ENCODE measurements at places on chromosomes 1 and 21.

GRCh38 chr1:234578735-234579134 lies 31.2 kb downstream of the IRF2BP2 start:
- DNase-seq = no peak

GRCh38 chr1:190169311-190170067 lies 308.2 kb downstream of the BRINP3 start:
- no peak for DNase-seq

DNA sequence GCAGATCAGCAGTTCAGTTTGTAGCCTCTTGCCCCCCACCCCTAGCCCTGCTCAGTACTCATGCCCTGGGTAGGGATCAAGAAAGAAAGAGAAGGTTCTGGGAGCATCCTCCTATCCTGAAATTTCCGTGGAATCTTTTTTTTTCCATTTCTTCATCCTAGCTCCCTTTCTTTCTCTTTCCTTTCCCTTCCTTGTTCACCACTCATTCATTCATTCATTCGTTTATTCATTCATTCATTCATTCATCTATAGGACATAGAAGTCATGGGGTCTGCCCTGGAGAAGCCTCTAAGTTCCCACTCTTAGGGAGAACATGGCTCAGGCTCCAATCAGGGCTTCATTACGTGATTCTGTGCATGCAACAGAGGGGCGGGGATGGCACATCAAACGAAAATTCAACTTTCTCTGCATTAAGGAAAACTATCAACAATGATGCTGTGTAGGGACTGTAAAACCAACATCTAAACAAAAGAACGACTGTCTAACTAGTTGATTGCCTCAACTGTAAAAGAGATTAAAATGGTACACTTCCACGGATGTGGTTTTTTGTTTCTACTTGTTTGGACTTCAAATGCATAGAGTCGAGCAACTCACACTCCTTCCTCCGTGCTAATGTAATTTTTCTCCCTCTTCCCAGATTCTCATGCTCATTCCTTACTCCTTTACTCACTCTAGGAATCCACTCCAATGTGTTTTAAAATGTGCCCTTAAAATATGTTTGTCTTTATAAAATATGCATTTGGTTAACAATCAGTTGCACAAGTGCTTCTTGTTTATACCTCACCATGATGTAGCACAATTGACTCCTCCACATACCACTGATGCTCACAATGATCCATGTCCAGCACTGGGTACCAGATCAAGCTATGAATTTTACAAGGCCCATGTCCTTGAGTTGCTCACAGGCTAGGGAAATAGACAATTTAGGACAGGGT lies 101.2 kb upstream of the SLC2A1 start:
- no peak for DNase-seq

GRCh38 chr1:227192163-227192562 lies 126.1 kb downstream of the CDC42BPA start:
- no peak for DNase-seq

GRCh38 chr1:169689395-169689794 lies 22.0 kb downstream of the SELL start:
- DNase-seq = no peak

- DNase-seq = no peak
Measured at GRCh38 chr1:193309936-193310475, 123.6 kb upstream of the B3GALT2 start.

- DNase-seq = no peak
Measured at GRCh38 chr1:169877800-169878491, 15.8 kb downstream of the SCYL3 start.

DNA sequence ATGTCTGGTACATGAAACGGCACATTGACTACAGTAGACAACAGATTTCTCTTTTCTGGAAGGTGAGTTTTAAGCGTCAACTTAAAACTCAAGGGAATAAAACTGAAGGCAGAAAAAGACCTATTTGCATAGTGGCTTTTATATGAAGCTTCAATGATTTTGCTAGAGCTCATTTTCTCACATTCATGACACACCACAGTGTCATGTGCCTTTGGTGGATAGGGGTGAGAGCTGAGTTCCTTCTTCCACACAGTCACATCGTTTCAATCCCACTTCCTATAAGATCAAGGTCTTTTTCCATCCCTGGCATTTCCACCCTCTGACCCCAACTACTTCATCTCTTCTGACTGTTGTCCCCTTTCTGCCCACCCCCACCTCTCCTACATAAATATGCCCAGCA lies 31.0 kb downstream of the IL12RB2 start:
- no peak for DNase-seq

GRCh38 chr1:225488676-225489075 lies 60.8 kb upstream of the LBR start:
- no peak for DNase-seq

DNA sequence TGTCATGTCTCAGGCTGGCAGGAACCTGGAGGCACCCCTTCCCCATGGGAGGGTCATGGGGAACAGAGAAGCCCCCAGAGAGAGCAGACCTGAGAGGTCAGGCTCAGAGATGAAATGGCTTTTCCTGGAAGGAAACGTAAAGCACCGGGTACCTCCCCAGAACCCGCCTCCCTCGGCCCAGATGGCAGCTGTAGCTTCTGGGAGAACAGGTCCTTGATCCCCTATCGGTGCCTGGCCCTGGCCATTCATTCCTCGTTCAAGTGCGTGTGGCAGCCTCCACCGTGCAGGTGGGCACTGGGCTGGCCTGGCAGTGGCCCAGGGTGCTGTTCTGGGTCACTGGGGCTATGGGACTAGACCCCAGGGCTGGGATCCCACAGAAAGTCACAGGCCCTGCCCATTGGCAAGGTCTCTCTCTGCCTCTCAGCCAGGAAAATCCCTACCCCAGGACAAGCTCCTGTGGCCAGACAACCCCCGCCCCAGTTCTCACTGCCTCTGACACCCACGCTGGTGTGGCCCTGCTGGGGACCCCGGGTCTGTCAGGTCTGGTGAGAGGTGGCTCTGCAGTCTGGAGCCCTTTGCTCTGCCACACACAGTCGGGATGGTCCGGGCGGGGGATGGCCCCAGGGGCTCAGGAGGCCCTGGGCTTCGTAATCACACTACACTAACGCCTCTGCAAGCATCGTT lies 183.2 kb upstream of the VAMP3 start:
- no peak for DNase-seq

GRCh38 chr21:42381347-42381984 lies 14.4 kb downstream of the TMPRSS3 start:
- no peak for DNase-seq

DNA sequence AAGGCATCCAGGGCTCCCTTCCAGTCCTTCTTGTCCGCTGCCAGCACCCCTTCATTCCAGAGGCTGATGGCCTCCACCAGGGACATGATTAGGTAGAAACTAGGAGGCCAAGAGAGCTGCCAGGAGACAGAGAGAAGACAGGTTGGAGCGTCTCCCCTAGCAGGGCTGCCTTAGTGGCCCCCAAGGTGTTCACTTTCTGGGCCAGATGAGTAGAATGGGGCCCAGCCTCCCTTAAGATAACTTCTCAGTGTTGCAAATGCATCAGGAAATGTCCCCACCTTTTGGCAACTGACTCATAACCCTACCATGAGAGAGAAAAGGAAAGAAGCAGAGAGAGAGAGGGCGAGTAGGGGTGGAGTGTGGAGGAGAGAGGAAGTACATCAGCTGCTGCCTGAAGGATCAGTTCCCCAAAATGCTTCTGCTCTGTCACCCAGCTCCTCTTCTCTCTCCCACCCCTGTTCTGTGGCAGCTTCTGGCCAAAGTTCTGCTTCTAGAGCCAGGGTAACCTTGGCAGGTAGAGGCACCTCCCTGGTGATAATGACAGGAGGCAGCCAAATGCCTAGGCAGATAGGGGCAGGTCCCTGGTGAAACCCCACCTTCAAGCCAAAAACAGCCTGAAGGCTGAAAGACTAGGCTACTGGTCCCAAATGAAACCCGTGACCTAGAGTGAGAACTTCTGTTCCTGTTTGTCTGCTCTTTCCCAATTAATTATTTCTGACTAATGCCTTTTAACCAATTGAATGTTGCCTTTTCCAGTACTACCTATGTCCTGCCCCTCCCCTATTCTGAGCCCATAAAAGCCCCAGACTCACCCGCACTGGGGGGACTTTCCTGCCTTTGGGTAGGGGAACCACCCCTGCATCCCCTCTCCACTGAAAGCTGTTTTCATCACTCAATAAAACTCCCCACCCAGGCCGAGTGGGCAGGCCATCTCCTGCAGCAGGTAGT lies at the start of gene NCF2:
NCF2 (minus strand) TSS at position 216 of the 948 bp plus-strand sequence; CDS start at position 86, 130 bp downstream.
- DNase-seq = no peak

GRCh38 chr1:33228935-33229487 lies 27.3 kb upstream of the ZNF362 start:
- no peak for DNase-seq

- DNase-seq = no peak
Measured at GRCh38 chr1:192635939-192636338, at the start of gene RGS13. Gene RGS13 (plus strand): TSS chr1:192636147. CDS start chr1:192644335, 8,188 bp downstream.

- no peak for DNase-seq
Measured at GRCh38 chr21:29033871-29034270, 9.4 kb downstream of the USP16 start.

DNA sequence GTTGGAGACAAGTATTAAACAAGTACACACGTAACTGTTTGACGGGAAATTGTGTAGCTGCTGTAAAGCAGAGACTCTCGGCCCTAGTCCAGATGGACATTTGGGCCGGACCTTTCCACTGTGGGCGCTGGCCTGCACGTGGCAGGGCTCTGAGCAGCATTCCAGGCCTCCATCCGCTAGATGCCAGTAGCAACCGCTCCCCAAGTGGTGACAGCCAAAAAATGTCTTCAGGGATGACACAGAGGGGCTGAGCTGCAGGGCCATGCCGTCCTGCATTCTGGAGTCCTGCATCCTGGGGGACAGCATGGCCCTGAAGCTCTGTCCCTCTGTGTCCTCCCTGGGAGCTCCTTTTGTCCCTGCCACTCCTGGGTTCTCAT lies 24.8 kb downstream of the A3GALT2 start:
- DNase-seq = no peak

DNA sequence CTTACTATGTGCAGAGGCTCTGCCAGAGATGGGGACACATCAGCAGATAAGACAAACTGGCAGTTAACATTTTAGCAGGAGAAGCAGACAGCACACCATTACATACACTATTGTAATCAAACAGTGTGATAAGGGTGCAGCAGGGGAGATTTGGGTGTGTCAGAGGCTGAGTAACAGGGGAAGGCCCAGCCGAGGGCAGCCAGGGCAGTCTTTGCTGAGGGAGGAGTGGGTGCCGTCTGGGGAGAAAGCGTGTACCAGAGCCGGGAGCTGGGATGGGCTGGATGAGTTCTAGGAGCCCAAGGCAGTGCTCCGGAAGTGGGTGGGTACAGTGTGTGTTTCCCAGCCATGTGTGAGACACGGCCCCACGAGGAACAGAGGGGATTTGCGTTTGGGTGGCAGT lies 31.2 kb downstream of the KCNA10 start:
- no peak for DNase-seq
